ENCODE measurements at places on chromosomes 1 and 21.

DNA sequence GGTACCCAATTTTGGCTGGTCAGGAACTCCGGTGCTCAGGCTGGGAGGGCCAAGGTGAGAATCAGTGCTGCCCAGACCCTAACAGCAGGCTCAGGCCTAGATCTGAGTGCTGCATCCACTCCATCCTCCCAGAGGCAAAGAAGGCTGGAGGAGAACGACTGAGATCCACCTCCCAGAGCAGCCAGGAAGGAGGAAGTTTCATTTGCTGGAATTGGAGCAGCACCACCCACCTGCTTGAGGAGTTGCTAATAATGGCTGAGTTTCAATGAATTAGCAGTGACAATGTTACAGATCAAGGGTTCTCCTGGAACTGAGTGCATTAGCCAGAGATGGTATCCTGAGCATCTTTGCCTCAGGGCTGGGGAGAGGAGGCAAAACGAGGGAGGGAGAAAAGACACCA, 46.7 kb upstream of the KLHDC7A start:
- DNase-seq, result no peak

DNA sequence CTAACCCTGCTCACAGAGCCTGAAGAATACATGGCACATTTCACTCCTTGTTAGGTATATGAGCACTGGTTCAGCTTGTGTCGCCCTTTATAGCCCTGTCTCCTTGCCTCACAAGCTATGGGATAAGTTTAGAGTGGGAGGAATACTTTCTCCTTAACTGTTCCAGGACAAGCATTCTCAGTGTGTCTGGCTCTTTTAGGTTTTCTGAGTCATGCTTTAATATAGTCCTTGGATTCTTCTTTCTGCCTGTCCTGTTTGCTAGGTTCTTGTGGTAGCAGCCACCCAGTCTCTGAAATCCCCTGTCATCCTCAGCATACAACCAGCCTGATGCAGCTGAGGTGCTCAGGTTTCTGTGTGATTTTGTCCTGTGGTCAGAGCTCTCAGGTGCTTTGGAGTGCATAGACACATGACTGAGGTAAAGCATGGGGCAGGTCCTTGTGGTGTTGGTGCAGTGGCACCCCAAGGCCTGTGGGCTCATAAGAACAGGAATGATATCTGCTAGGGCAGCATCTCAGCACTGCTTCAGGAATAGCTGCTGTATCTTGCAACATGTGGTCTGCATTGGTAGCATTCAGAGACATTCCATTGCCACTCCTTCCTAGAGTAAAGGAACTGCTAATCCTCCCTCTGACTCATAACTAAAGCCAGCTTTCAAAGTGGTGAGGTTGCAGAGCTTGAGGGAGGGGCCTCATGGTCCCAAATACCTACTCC, 14.2 kb upstream of the CASQ2 start:
- DNase-seq, result no peak

- no peak for DNase-seq
Observed at GRCh38 chr1:159830722-159831121, 4.0 kb downstream of the SLAMF8 start.

GRCh38 chr1:33902486-33903209, 38.8 kb downstream of the HMGB4 start:
- no peak for DNase-seq

GRCh38 chr1:153506831-153507413, 28.9 kb downstream of the S100A6 start:
- DNase-seq, result peak; percentile 90

DNA sequence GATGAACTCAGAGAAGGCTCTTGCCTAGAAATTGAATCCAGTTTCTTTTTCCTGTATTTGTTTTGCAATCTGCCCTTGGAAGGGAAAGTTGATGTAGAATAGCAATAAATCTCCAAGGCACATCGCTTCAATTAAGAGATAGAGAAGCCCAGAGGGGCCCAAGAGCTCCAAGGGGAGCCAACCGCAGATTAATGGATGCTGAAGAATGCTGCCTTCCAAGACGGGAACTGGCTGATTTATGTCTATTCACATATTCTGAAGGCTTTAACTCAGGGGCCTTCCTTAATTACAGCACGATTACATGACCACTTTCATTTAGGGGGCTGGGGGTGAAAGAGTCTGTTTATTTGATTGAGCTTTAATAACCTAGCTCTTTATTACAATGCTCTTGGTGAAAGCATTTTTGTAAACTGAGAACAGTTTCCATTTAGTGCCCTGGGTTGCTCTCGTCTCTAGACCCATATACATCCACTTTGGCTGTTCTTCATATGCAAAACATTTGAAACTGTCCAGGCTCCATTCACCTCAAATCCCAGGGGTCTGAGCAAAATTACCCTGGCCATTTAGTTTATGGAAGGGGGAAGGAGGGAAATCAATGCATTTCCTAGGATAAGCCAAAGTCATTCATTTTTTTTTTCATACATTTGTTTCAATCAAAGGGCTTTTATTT, 87.4 kb upstream of the CLDN14 start:
- DNase-seq, result no peak

GRCh38 chr1:24567792-24568388, 12.0 kb downstream of the NCMAP start:
- DNase-seq, result peak; percentile 59

- peak; percentile 76 for DNase-seq
Observed at GRCh38 chr1:109931189-109931731, 20.6 kb downstream of the CSF1 start.

DNA sequence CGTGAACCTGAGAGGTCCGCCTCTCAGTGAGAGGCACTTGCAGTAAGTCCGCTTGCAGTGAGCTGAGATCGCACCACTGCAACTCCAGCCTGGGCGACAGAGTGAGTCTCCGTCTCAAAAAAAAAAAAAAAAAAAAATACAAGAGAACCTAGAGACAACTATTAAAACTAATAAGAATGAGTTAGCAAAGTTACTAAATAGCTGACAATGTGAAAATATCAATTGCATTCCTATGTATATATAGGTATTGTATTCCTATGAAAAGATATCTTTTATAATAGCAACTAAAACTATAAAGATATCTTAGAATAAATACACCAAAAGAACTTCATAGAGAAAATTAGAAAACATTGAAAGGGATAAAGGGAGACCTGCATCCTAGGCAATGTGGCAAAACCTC, 20.3 kb downstream of the FLVCR1 start:
- no peak for DNase-seq

DNA sequence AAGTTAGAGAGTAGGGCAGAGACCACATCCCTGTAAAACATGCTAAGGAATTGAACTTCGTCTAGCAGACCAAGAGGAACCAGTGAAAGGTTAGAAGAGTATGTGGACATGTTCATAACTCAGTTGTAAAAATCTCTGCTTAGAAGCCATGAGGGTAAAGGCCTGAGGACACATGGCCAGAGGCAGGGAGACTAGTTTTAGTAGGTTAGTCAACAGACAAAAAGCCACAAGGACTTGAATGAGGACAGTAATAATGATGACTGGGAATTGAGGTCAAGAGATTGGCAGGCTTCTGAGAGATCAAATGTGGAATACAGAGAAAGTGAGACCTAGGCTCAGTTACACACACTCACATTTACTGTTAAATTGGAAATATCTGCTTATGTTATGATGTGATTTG, 205.5 kb upstream of the HOOK1 start:
- no peak for DNase-seq

GRCh38 chr1:1275836-1276235, 2.2 kb upstream of the UBE2J2 start:
- DNase-seq, result no peak

DNA sequence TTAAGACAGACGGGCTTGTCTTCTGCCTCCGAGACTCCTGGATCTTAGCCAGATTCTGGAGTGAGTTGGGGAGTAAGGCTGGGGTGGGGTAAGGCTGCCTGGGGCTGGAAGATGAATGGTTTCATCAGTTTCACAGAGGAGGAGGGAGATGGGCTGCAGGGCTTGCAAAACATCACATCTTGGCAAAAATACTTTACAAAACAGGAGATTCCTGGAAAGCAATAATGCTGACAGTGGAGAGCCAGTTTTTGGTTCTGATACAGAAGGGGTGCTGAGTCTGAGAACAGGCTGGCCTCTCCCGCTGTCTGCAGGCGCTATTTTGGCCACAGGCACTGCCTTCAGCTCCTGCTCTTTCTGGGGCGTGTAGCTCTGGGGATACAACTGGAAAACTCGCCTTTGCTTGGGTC, 83.4 kb upstream of the KCNE2 start:
- peak; percentile 81 for DNase-seq

DNA sequence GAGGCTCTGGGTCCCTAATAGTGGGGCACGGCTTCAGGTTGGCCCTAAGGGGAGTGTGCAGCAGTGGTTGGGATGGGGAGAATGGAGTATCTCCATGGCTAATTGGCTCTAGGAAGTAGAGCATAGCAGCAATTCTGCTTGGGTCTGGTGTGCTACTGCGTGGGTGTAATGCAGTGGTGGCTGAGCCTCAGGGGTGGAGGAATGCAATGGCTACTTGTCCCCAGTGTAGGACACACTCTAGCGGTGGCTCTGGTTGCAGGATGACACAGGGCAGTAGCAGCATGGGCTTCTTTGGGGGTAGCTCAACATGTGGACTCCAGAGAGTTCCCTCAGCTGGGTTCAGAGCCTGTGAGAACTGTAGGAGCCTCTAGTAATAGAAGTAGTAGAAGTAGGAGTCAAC, 91.2 kb upstream of the FAM78B start:
- DNase-seq, result no peak

- DNase-seq, result no peak
Observed at GRCh38 chr1:62516600-62516999, 79.8 kb downstream of the USP1 start.

GRCh38 chr1:6547301-6547700, 7.0 kb downstream of the NOL9 start:
- DNase-seq, result no peak

GRCh38 chr21:43361127-43361492, 65.8 kb downstream of the SIK1 start:
- DNase-seq, result peak; percentile 69

DNA sequence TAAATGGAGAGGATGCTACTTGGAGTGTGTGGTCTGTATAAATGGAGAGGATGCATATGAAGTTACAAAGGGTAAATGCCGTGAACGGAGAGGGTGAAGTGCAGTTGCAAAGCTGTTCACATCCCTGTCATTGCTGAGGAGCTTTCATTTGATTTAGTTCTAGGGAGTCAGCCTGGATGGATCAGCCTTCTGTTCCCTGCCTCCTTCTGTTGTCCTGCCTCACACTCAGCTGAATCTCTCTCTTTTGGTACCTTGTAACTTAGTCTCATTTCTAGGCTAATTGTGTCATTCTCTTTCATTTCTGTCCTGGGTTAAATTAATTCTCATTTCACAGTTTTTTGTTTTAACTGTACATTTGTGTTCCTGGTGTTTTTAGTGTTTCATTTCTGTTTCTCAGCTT, 133.2 kb upstream of the COL6A1 start:
- DNase-seq, result no peak

DNA sequence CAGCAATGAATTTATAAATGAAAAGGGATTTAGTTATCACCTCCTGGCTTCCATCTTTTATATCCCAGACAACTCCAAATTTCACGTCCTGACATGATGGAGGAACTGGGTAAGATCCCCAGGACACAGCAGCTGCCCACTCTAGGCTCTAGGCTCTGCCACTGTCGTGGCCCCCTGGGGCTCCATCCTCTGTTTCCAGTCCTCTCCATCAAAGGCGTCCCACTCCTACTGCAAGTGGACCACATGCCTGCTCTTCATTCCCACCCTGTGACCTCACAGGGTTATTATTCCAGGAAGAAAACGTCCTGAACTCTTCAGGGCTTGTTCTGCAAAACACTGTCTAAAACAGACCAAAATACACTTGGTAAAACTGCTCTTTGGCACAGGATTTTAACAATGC, 11.9 kb downstream of the URB1 start:
- DNase-seq, result no peak

GRCh38 chr1:40075266-40075665, 21.8 kb downstream of the PPT1 start:
- DNase-seq, result no peak

GRCh38 chr1:70331962-70332361, 22.6 kb downstream of the ANKRD13C start:
- no peak for DNase-seq

DNA sequence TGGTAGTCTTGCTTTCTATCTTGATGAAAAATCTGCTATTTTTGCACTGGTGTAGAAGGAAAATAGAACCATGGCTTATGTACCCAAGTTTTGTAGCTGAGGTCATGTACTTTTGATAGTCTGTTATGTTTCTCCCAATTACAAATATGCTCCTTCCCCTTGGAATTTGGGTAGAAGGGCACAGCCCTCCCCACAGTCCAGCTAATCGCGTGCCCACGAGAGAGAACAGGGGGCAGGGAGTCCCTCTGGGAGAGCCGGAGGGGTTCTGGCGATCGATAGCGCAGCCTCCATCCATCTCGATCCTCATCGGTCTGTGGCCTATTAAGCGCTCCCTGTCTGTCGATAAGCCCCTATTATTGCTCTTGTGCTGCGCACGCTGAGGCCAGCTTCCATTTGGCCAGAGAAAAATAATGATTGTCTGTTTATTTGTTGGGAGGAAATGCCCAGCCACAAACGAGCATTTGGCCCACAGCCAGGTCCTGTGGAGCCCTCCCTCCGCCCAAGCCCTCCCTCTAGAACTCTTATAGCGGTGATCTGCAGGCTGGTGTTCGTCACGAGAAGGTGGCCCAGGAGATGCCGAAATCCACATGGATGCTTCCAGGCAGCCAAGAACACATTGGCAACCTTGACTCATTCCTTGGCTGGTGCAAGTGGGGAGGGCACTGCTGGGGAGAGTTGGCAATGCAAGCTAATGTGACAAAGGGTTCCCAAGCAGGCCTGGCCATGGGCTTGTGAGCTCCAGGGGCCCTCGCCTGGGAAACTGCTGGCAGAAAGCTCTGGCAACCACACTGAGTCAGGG, 134.7 kb upstream of the TNR start:
- peak; percentile 51 for DNase-seq

DNA sequence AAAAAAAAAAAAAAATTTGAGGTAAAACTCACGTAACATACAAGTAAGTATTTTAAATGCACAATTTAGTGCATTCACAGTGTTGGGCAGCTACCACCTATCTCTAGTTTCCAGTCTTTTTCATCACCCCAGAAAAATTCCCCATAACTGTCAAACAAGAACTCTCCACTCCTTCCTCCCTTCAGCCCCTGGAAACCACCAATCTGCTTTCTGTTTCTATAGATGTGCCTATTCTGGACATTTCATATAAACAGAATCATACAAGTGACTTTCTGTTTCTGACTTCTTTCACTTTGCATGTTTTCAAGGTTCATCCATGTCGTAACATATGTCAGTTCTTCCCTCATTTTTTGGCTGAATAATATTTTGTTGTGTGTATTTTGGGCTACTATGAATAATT, 24.9 kb upstream of the ETS2 start:
- DNase-seq, result no peak

- no peak for DNase-seq
Observed at GRCh38 chr1:187408212-187409004, 579.7 kb downstream of the PLA2G4A start.

DNA sequence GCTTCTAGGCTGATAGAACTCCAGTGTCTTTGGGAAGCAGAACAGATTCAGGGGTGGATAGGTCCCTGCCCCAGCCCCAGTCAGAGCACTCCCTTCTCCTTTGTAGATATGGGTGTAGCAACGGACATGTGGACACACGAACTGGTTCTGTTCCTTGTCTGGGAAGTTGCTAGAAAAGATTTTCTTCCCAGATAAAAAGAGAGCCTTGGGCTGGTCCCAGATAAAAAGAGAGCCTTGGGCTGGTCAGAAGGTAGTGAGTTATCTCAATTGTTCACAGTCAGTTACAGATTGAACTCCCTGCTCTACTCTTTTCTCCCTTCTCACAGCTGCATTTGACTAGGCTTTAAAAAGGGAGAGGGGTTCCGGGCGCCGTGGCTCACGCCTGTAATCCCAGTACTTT, 7.4 kb upstream of the EFNA1 start:
- DNase-seq, result no peak

All from lung (tissue), 17 donors.